ENCODE measurements at places on chromosomes 12 and 14.

- no peak for DNase-seq
These were observed 55.4 kb upstream of the NCOR2 start for GRCh38 chr12:124622764-124623163.

GRCh38 chr14:54901380-54902142 lies 1.1 kb downstream of the GCH1 start:
- DNase-seq, result no peak

GRCh38 chr12:85509081-85509856 lies 229.2 kb downstream of the ALX1 start:
- no peak for DNase-seq

GRCh38 chr12:116916122-116916521 lies 5.4 kb downstream of the FBXW8 start:
- DNase-seq, result peak; percentile 22

- DNase-seq, result no peak
These were observed 121.5 kb downstream of the CALM1 start for GRCh38 chr14:90518069-90518940.

DNA sequence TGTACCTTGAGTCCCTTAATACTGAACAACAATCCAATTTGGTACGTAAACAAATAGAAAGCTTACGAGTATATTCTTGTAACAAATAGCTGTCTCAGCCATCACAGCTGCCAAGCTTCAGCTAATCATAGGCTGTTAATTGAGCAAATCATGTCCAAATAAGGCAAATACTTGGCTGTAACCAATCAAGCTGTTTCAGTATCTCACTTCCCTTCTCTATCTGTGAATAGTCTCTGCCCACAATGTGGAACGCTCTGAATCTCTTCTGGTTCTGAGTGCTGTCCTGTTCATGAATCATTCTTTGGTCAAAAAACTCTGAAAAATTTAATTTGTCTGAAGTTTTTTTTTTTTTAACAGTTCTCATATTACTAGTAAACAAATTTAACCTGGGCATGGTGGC lies 5.8 kb upstream of the NEMF start:
- no peak for DNase-seq

DNA sequence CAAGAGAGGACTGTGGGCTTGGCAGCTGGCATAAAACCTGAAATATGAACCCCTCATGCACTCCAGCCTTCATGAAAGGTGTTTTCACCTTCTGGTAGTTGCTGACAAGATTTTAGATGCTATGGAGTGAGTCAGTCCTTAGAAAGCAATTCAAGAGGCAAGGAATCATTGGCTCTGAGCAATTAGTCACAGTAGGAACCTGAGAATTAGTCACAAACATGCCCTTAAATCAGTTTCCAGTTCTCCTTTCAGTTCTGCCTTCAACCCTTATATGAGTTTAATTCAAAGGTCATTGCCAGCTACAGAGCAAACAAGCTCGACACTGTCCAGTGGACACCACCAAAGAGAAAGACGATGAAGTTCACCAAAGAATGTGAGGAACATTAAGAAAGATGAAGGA lies 472.3 kb downstream of the GLT1D1 start:
- DNase-seq, result no peak

DNA sequence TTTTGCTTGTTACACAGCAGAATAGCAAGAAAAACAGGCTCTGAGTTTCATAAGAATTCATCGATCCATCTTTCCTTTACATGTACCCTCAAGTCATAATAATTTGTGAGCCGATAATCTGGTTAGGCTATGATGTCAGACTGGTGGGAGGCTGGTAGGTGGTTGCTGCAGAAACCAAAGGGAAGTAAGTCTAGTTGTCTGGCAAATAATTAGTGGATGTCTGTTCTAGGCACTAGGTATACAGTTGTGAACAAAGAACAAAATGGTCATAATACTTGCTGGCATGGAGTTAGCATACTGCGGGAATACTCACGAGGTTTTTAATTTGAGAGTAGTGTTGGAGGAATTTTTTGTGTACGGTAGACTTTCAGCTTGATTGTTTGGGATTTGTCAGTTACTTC lies 8.8 kb downstream of the SUSD6 start:
- no peak for DNase-seq

GRCh38 chr12:130070126-130070611 lies 92.1 kb upstream of the FZD10 start:
- DNase-seq, result no peak

DNA sequence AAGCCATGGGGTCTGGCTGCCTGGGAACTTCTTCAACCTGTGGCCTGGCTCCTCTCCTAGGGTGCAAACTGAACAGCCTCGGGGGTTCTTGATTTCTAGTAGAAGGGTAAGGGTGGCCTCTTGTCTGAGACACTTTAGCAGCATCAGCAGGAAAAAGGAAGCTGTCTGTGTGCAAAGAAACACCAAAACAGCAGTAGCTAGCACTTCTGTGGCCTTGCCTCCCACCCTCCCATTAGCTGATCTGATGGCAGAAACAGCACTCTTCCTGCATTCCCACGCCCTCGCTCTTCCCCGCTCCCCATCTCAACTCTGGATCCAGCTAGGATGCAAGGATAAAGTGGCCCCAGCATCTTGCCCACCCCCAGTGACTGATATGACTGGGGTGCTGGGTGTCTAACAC lies 20.7 kb downstream of the SLC7A8 start:
- DNase-seq, result no peak

GRCh38 chr12:41362510-41362909 lies 174.4 kb downstream of the PDZRN4 start:
- DNase-seq, result no peak

DNA sequence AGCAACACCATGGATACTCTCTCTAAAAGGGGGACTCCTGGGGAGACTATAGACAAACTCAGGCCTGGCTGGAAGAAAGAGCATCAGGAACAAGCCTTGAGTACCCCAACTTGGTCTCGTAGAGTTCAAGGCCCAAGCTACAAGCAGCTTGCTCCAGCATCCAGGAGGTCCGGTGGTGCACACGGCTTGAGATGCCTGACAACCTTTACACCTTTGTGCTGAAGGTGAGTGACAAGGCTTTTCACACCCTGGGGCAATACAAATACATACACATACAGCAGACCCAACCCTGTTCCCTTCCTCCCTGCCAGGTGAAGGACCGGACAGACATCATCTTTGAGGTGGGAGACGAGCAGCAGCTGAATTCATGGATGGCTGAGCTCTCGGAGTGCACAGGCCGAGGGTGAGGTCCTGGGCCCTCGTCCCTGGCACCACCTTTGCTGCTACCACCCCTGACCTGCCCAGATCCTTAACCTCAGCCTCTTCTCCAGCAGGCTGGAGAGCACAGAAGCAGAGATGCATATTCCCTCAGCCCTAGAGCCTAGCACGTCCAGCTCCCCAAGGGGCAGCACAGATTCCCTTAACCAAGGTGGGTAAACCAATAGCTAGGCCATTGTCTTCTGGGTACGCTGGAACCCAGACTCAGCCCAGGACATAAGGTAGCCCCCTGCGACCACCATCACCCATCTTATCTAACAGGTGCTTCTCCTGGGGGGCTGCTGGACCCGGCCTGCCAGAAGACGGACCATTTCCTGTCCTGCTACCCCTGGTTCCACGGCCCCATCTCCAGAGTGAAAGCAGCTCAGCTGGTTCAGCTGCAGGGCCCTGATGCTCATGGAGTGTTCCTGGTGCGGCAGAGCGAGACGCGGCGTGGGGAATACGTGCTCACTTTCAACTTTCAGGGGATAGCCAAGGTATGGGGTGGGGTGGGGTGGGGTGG lies 41.2 kb downstream of the SH2B3 start:
- DNase-seq, result no peak

DNA sequence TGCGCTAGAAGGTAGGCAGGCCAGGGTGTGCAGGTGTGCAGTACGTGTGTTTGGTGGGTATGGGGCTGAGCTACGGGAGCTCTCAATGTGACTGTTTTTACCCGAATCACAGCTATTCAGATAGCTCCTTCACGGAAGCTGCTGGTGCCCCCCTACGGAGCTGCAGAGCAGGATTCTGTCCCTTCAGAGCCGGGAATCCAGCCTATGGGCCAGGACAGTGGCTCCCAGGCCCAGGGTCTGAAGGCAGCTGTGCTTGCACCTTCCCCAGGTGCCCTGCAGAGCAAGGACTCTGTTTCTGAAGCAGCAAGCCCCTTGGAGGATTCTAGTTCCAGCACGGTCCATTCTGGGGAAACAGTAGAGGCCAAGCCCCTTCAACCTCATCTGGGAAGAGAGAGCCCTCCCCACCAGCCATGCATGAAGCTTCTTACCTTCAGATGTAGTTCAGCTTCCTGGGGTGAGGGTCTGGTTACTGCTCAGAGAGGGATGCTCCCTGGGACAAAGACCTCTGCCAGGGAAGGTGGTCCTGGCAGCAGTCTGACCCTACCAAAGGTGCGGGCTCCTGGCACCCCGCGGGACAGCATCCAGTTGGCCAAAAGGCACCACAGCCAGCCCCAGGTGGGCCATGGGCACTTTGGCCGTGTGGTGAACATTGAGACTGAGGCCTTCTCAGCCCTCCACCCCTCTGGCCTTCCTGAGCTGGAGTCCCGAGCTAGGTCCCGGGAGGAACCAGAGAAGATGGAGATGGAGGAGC lies 29.1 kb downstream of the PLEKHH1 start:
- no peak for DNase-seq

DNA sequence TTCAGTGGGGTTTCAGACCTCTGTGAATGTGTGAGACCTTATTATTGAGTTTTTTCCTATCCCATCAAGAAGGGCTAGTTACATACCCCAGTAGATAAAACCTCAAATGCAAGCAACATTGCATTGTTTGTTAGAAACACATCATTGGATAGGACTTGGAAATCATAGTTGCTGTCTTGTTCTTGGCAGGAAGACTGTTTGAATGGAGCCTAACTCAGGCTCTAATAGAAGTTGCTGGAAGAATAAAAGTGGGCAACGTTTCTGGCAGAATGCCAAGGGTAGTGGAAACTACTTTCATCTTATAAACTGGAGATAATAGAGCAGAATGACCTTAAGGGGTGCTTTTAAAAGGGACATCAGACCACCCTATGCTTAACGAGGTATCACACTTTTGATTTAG lies 9.9 kb upstream of the PTHLH start:
- no peak for DNase-seq

Measured in amniotic stem cell (primary cell).